ENCODE measurements at places on chromosomes 11 and 22.

GRCh38 chr11:19660076-19660475 is 52.6 kb upstream of the NAV2 start:
- H3K27ac ChIP-seq: no peak overlapping the region
- no peaks in the 10 kb centered on the region for H3K4me1 ChIP-seq
- peaks cover 2% of the 10 kb centered on the region for H3K27me3 ChIP-seq
- H3K36me3 ChIP-seq: no peaks in the 10 kb centered on the region
- no peak overlapping the region for H3K4me3 ChIP-seq

DNA sequence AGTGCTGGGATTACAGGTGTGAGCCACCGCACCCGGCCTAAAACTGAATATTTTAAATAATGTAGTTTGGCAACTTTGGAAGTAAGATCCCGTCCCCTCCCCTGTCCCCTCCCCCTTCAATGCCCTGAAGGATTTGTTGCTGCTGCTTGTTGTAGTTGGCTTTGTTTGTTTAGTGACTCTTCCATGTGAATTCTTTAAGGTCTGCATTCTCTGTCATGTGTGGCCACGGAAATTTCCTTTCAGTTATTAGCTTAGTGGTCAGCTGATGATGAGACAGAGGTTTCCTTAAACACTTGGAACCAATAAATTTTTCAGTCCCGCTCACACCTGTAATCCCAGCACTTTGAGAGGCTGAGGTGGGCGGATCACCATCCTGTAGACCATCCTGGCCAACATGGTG is 109.9 kb downstream of the MPPED1 start:
- no peaks in the 10 kb centered on the region for H3K27me3 ChIP-seq
- no peaks in the 10 kb centered on the region for H3K36me3 ChIP-seq
- H3K27ac ChIP-seq: no peak overlapping the region
- H3K4me1 ChIP-seq: no peaks in the 10 kb centered on the region
- no peak overlapping the region for H3K4me3 ChIP-seq

- no peaks in the 10 kb centered on the region for H3K27me3 ChIP-seq
- H3K4me3 ChIP-seq: no peak overlapping the region
- DNase-seq: no peak
- no peaks in the 10 kb centered on the region for H3K4me1 ChIP-seq
- no peak overlapping the region for H3K27ac ChIP-seq
- no peaks in the 10 kb centered on the region for H3K36me3 ChIP-seq
These were observed 383.9 kb upstream of the FAT3 start for GRCh38 chr11:91840640-91841240.

GRCh38 chr22:35947794-35948425 is 80.7 kb downstream of the RBFOX2 start:
- no peak overlapping the region for H3K4me3 ChIP-seq
- no peaks in the 10 kb centered on the region for H3K36me3 ChIP-seq
- H3K27ac ChIP-seq: no peak overlapping the region
- H3K4me1 ChIP-seq: no peaks in the 10 kb centered on the region
- DNase-seq: no peak

DNA sequence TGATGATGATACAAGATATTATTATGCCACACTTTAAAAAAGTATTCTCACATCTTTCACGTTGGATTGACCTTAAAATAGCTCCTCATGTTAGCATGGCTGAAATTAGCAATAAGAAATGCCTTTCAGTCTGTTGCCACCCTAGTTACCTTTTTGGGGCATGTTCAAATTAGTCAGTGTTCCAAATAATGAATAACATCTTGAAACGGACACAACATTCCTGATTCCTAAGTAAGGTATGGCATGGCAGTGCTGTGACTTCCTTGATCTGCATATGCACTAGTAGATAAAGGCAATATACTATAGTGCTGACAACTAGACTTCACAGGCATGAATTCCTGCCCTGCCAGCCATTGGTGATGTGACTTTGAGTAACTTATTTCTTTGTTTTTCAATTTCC is 914.5 kb downstream of the METTL15 start:
- no peaks in the 10 kb centered on the region for H3K27me3 ChIP-seq
- H3K36me3 ChIP-seq: no peaks in the 10 kb centered on the region
- no peaks in the 10 kb centered on the region for H3K4me1 ChIP-seq
- no peak for DNase-seq
- H3K4me3 ChIP-seq: no peak overlapping the region

GRCh38 chr11:134636071-134636470 is 224.0 kb upstream of the B3GAT1 start:
- no peak for DNase-seq
- no peak overlapping the region for H3K4me3 ChIP-seq
- peaks cover 28% of the 10 kb centered on the region for H3K27me3 ChIP-seq
- no peaks in the 10 kb centered on the region for H3K4me1 ChIP-seq
- H3K36me3 ChIP-seq: no peaks in the 10 kb centered on the region

- peak within 1 kb of the TSS; percentile 73 for H3K27ac ChIP-seq
- peak; percentile 35 for DNase-seq
- peaks cover 52% of the 10 kb centered on the region for H3K4me1 ChIP-seq
- H3K27me3 ChIP-seq: no peaks in the 10 kb centered on the region
These were observed at the start of gene NDUFC2 for GRCh38 chr11:78079232-78080083. Gene NDUFC2 (minus strand): TSS chr11:78079862. CDS start chr11:78079744, 118 bp downstream.

DNA sequence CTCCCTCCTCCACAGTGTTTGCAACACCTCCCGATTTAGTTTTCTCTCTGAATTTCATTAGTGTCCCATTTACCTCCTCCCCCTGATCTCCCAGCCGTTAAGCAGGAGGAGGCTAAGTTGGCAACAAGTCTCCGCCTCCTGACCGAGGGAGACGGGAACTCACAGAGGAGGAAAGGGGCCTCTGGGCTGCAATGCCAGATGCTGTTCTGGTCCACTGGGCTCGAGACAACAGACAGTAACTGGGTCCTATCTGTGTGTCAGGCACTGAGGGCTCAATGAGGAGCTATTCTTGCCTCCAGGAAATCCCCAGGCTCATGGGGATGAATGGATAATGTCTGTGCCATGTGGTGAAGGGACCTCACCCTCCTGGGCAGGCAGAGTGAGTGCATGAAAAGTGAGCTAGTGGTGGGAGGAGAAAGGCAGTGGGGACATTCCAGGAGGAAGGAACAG is 228.1 kb downstream of the TENM4 start:
- DNase-seq: no peak
- no peaks in the 10 kb centered on the region for H3K4me1 ChIP-seq
- H3K27me3 ChIP-seq: no peaks in the 10 kb centered on the region

- H3K27me3 ChIP-seq: no peaks in the 10 kb centered on the region
- no peak for DNase-seq
- H3K4me1 ChIP-seq: no peaks in the 10 kb centered on the region
- no peak overlapping the region for H3K4me3 ChIP-seq
- no peak overlapping the region for H3K27ac ChIP-seq
- H3K36me3 ChIP-seq: no peaks in the 10 kb centered on the region
These were observed 198.6 kb downstream of the TMEM135 start for GRCh38 chr11:87236368-87236767.

GRCh38 chr11:14312736-14313438 is 46.1 kb downstream of the RRAS2 start:
- H3K36me3 ChIP-seq: no peaks in the 10 kb centered on the region
- H3K27me3 ChIP-seq: no peaks in the 10 kb centered on the region
- no peak overlapping the region for H3K27ac ChIP-seq
- H3K4me1 ChIP-seq: no peaks in the 10 kb centered on the region

DNA sequence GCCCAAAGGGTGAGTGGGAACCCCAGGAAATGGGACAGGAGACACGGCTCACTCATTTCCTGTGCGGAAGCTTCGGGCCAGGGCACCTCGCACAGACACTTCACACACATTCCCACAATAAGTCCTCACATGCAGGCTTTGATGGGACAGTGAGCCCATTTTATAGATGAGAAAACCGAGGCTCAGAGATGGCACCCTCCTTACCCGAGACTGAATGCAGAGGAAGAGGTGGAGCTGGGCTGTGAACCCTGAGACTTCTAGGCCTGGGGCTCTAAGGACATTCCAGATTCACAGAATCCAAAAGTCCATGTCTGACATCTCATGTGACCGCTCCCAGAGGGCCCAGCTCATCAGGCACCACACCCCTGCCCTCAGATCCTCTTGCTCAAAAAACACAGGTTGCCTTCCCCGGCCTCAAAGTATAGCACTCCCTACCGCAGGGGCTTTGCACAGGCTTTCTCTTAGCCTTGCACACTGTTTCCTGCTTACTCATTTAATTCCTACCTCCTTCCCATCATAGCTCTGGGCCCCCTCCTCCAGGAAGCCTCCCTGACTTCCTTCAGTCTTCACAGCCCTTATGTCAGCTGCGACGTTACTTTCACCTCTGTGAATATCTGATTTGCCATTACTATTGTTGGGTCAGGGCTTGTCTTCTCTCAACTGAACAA is 57.1 kb upstream of the TCF20 start:
- H3K36me3 ChIP-seq: no peaks in the 10 kb centered on the region
- H3K4me1 ChIP-seq: peaks cover 50% of the 10 kb centered on the region
- no peak overlapping the region for H3K27ac ChIP-seq
- no peak for DNase-seq

- no peak overlapping the region for H3K4me3 ChIP-seq
- peaks cover 29% of the 10 kb centered on the region for H3K36me3 ChIP-seq
- DNase-seq: no peak
- no peaks in the 10 kb centered on the region for H3K27me3 ChIP-seq
- H3K27ac ChIP-seq: no peak overlapping the region
These were observed 66.9 kb downstream of the TBC1D22A start for GRCh38 chr22:46829117-46829891.

DNA sequence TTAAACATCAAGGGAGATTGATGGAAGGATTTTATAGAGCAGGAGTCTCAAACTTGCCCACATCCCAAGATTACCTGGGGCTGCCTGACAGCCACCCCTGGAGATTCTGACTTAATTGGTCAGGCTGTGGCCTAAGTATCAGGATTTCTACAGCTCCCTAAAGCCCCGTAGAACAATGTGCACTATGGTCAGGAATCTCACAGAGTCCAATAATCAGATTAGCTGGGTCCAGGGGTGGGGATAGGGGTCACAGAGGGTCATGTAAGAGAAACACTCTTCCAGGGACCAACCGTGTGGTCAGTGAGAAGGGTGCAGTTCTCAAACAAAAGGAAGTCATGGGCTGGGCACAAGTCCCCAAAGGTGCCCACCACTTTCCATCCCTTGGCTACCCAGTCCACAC is 20.5 kb upstream of the FBLN1 start:
- no peak overlapping the region for H3K4me3 ChIP-seq
- no peaks in the 10 kb centered on the region for H3K27me3 ChIP-seq
- no peak for DNase-seq
- no peaks in the 10 kb centered on the region for H3K36me3 ChIP-seq
- no peaks in the 10 kb centered on the region for H3K4me1 ChIP-seq

DNA sequence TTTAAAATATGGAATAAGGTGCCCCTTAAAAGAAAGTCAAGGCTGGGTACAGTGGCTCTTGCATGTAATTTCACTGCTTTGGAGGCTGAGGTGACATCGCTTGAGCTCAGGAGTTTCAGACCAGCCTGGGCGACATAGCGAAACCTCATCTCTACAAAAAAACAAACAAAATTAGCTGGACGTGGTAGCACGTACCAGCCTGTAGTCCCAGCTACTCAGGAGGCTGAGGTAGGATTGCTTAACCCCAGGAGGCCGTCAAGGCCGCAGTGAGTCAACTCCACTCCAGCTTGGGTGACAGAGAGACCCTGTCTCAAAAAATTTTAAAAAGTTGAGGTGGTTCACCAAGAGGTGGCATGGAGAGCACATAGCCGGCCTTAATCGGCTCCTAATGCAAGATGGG is 17.7 kb upstream of the ADORA2A start:
- peaks cover 27% of the 10 kb centered on the region for H3K36me3 ChIP-seq
- no peak overlapping the region for H3K4me3 ChIP-seq
- no peaks in the 10 kb centered on the region for H3K27me3 ChIP-seq

All from T-cell (primary cell).